ENCODE measurements at places on chromosomes 16 and 17.

- DNase-seq, result peak; percentile 33
Measured at GRCh38 chr17:58308173-58308984, 20.2 kb downstream of the TSPOAP1 start.

DNA sequence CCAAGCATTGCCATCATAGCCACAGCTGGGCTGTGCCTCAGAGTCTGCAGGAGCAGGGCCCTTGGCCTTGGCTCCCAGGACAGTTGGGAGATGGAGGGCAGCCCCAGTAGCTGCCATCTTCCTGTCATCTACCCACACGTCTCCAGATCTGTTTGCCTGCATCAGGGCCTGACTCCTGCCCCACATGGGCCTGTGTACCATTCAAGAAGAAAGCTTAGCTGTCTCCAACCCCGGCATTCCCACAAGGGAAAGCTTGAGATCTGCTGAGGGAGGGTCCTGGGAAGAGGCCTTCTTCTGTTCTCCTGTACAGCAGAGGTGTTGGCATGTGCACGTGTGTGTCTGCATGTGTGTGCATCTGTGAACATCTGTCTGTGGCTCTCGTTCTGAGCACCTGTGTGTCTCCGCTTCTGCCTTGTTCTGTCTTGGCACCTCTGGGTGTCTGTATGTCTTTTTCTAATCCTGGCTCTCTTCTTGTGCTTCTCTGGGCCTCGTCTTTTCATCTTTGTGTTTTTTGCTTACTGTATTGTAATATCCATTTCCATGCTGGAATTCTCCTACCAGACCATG is 122.2 kb downstream of the MRM1 start:
- no peak for DNase-seq

- no peak for DNase-seq
Measured at GRCh38 chr17:34412965-34413441, 50.0 kb upstream of the CCL1 start.

DNA sequence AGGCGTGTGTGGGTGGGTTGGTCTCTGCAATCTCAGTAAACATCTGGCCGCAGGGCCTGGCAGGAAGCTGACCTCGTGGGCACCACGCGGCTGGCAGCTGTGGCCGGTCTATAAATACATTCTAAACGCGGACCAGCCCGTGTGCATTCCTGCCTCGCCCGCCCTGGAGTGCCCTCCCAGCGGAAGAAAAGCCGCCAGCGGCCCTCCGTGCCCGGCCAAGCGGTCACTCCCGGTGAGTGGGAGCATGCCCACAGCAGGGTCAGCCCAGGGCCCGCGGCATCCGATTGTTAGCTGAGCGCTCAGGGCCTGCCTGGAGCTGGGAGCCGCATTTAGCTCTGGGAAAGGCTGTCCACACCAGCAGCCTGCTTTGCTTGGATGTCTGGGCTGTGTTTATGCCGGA is 10.3 kb downstream of the ZNF469 start:
- DNase-seq, result no peak

DNA sequence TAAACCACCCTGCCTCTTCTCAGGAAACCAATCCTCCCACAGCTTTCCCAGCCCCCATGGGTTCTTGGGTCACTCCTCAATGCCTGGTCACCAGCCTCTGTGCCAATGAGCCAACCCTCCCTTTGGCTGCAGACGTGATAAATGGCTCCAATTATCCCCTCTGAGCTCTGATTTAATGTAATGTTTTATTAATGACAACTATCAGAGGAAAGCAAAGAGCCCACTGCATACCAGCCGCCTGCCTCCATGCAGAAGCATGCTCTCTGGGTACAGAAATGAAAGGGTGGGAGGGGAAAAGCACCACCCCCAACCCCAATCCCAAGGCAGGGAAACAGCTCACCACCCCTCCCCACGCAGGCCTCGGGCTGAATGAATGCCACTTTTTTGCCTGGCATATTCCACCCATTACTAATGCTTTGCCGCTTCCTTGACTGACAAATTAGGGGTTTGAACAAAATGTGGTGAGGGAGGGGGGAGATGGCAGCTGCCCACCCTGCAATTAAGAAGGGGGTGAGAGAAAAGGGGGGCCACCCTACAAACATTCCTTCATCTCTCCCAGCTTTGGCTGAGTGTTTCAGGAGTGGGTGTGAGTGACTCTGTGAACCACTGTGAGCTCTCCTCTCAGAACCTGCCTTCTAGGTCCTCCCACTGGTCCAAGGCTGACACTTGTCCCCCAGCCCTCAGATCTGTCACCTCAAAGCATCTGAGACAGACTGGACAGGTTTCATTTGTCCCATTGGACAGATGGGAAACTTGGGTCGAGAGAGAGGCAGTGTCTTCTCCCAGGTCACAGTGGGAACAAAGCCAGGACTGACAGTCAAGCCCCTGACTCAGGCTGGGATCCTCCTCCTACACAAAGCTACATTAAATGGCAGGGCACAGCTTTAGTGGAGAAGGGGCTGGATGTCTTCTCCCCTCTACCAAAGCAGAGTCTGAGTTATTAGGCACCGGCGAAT is 161.5 kb downstream of the TMEM132E start:
- DNase-seq, result no peak
